DMS153 (cell line): ENCODE measurements at places on chromosomes 11 and 22.

- peak; percentile 44 for DNase-seq
These were observed 59.5 kb upstream of the PRSS23 start for GRCh38 chr11:86740628-86741483.

DNA sequence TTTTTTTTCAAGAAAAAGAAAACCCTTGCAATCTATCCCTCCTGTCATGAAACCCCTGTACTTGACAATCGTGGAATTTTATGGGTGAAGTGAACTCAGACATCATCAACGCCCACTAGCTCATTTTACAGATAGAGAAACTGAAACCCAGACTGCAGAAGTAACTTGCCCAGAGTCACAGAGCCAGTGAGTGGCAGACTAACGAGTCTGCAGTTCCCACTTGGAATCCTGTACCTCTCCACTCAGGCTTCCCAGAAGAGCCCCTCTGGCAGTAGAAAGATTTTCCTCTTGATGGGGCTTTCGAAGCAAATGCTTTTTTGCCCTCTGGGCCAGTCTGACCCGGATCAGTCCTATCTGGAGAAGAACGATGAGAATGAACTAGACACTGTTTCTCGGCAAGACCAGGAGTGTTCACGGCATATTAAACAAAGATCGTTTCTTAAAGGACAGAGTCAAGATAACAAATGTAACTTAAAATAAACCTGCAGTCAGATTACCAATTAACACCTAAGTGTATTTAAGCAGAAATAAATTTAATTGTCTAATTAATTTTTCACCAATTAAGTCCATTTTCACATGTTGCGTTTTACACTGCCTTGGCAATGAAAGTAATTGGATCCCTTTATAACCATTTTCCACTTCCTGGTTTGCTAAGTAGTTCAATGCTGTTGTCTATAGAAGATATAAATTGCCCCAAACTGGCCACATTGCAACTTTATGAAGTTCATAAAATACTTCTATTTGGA is 61.3 kb upstream of the CREB3L1 start:
- peak; percentile 14 for DNase-seq

- no peak for DNase-seq
These were observed 1.8 kb upstream of the EHF start for GRCh38 chr11:34619062-34619516.

DNA sequence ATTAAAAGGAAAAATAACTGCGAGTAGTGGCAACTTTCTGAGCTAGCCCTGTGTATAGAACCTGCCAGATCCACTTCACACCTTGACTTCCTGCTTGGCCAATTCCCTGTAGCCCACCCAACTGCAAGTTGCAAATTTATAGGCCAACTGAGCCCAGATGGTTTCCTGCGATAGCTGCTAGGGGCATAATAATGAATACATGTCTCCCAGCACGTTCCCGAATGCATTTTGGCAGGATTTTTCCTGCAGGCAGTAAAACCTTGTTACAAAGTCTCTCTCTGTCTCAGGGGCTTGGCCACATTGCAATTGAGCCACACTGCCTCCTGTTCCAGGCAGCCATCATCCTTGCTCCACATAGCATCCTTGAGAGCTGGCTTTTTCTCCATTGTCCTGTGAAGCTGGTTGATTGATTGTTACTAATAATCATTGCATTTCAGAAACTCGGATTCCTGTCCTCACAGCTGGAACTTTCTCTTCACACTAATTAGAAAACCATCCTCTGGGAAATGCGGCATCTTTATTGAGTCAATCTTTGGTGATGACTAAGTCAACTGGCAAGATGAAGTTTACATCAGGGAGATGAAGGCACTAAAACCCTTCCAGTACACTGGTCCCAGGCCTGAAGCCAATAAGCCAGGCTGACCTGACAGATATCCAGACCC is 18.6 kb upstream of the LMO2 start:
- no peak for DNase-seq

DNA sequence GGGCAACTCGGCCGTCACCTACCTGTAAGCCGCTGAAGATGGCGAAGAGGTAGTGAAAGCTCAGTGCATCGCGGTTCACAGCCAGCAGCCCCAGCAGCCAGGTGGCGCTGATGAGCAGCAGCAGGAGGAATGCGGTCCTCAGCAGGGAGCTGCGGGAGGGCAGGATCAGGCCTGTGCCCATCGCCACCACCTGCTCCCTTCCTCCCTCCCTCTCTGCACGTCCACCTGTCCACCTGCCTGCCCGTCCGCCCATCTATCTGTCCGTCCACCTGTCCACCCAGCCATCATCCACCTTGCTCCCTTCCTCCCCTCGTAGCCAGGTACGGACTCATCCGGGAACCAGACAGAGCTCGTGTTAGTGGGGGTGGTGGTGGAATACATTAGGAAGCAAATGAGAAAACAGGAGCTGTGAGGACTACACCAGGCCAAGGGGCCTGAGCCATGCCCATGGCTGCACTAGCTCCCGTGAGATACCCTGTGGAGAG is 32.2 kb downstream of the TRMU start:
- peak; percentile 73 for DNase-seq

DNA sequence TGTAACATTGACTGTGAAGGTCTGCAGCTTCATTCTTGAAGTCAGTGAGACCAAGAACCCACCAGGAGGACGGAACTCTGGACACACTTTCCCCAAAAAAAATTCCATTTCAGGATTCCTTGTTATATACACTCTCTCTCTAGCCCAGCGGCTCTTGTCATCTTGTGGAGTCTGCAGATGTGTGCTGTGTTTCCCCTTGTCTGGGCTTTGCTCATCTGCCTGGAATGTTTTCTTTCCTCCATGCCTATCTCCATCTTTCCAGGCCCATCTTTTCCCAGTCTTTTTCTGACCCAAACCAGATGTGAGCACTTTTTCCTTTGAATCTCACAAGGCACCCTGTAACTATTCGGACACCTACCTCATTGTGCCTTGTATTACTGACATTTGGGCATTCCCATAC is 5.1 kb upstream of the DRG1 start:
- no peak for DNase-seq

- no peak for DNase-seq
These were observed 33.8 kb downstream of the CEP164 start for GRCh38 chr11:117361432-117361831.

DNA sequence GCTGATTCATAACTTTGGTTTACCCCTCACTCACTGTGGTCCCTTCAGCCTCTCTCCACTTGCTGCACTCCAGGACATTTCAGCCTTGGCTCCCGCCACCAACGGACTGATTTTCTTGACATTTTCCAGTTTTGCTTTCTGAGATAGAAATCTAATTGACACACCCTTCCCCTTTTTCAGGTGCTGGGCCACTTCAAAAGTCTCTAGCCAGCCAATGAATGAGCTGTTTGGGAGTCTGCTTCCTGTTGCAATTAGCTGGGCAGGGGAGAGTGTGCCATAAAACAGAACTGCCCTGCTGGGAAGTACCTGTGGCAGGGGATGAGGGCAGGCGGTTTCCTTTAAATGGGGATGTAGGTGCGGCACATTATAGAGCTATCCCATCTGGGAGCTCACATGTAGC is 21.1 kb upstream of the PLET1 start:
- peak; percentile 12 for DNase-seq

DNA sequence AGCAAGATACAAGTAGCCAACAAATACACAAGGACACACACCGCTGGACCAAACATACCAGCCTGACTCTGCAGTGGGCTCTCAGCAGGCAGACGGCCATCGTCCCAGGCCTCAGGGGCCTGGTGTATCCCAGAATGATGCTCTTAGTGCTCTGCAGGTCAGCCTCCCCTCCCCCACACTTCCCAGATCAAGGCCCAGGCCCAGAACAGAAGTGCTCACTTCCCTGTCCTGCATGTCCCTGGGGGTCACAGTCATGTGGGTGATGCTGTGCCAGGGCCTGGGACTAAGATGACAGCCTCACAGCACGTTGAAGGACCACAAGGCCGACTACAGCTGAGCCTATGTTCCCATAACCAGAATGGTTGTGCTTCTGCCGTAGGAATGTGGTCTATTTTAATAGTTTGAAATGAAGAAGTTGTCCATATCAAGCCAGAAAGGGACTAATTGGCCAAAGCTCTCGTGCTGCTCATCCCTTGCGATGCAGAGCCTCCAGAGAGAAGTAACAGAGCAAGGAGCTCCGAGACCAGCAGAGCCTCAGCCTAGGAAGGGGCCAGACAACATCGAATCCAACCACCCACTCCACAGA is 48.6 kb downstream of the GAB4 start:
- DNase-seq = no peak

DNA sequence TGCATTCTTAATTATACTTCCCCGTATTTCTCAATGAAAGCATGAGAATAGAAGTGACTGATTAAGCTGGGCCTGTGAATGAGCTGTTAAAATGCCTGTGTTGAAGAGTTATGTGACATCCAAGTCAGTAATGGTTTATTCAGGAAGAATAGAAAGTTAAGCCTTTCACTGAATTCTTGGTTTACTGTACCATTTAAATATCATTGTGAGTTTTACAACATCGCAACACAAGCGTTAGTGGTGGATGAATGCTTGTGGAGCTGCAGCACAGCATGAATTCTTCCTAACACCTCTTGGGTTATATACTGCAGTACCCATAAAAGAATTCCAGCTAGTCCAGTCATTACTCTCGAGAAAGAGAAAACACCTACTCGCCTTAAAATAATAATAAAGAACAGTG is 257.8 kb downstream of the JRKL start:
- no peak for DNase-seq

GRCh38 chr11:12280199-12280837 is 97.1 kb upstream of the PARVA start:
- DNase-seq = peak; percentile 43

- no peak for DNase-seq
These were observed 51.3 kb downstream of the BCR start for GRCh38 chr22:23231471-23232093.

DNA sequence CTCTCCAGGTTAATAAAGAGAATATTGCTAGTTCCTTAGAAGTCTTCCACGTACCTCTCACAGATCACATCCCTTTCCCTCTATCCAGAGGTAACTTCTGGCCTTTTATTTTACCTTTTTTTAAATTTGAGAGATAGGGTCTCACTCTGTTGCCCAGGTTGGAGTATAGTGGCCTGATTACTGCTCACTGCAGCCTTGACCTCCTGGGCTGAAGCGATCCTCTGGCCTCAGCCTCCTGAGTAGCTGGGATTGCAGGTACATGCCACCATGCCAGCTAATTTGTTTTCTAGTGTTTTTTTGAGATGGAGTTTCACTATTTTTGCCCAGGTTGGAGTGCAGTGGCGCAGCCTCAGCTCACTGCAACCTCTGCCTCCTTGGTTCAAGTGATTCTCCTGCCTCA is 24.4 kb downstream of the YAP1 start:
- DNase-seq = no peak

DNA sequence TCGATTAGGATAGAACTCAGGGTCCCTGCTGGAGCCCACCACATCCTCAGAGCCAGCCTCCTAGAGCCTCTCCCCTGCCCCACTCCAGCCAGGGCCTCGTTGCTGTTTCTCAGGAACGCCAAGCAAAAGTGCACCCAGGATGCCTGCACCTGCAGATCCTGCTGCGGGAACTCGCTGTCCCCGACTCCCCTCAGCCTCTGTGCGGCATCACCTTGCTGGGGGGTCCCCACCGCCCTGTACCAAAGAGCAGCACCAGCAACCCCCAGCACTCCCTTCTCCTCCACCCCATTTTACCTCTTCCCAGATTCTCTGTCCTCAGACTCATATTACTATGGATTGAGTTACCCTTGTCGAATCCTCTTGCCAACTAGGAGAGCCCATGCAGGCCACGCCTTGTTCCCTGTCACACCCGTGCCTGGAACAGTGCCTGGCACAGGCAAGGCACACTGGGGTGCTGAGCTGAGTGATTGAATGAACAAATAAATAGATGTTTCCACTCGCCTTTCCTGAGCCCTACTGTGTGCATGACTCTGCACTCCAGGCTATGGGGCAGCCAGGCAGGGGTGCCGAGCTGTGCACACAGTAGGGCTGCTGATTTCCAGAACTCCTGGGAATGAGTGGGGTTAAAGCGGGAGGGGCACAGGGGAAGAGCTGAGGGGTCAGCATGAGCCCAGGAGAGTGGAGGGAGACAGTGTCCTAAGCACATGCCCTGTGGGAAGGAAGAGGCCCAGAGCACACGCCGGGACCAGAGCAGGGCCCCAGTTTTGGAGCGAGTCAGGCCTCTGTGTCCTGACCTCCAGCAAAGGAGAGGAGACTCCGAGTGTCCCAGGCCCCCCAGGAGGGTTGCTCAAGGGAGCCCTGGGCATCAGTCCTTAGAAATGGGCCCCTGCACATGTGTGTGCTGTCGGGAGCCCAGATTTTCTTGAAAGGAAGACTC is 44.3 kb downstream of the LINC01488 start:
- DNase-seq = no peak

DNA sequence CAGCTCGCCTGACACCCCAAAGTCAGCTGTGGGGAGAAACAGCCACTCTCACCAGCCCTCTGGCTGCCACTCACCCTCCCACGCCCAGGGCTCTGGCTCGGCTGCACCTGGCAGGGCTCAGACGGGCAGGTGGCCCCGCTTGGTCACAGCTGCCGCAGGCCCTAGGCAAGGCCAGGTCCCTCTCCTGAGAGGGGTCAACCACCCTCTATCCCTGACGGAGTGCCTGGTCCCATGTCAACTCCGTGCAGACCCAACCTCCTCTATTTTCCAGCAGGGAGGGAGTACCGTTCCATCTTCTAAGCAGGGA is 1.9 kb downstream of the MAP4K2 start:
- no peak for DNase-seq

GRCh38 chr11:126583594-126584427 is 228.3 kb downstream of the ST3GAL4 start:
- DNase-seq = no peak

GRCh38 chr11:117816151-117816741 is 8.3 kb downstream of the FXYD2 start:
- DNase-seq = peak; percentile 29

GRCh38 chr22:47210686-47211085 is 448.2 kb downstream of the TBC1D22A start:
- no peak for DNase-seq

GRCh38 chr11:62931499-62932278 is 10.5 kb upstream of the CHRM1 start:
- DNase-seq = no peak

- peak; percentile 89 for DNase-seq
These were observed 222.2 kb downstream of the C11orf87 start for GRCh38 chr11:109644152-109644551.

DNA sequence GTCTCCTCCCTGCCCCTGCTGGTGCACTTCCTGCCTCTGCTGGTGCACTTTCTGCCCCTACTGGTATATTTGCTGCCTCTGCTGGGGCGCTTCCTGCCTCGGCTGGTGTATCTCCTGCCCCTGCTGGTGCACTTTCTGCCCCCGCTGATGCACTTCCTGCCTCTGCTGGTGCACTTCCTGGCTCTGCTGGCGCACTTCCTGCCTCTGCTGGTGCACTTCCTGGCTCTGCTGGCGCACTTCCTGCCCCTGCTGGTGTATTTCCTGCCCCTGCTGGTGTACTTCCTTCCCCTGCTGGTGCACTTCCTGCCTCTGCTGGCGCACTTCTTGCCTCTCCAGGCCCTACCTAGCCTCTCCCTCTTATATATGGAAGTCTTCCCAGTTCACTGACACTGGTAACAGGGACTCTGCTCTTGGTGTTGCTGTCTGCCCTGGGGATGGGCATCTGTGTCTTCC is 10.1 kb downstream of the MTFP1 start:
- no peak for DNase-seq
